ENCODE measurements at places on chromosomes 3 and 15.
A peak's percentile ranks its signal among the peaks of the same experiment; 100 is the strongest.

DNA sequence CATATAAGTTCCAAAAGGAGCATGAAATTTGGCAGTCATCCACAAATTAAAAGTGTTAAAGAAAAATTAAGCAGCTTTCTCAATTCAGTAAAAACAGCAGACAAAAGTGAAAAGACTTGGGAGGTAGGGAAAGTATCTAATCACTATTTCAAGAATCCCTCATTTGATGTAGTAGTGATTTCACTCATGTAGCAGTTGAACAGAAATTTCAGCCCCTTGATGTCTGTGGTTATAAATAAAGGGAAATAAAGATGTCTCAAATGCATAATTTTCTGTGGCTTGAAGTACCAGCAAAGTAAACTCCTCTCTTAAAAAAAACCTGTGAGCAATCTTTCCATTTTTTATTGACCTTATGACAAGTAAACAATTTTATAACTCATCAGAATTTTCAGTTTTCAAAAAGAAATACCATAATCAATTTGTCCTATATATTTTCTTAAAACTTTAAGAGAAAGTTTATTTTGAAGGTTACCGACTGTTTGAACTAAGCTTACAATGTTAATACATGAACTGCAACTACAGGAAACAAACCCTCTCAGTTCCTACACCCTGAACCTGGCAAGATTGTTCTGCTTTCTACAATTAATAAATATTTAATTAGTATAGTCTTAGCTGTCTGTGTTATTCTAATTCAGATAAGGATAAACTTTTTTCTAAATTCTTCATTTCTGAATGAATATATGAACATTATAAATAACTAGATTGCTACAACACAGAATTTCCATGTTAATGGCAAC, 94.2 kb downstream of the CBLB start:
- no peak for DNase-seq

DNA sequence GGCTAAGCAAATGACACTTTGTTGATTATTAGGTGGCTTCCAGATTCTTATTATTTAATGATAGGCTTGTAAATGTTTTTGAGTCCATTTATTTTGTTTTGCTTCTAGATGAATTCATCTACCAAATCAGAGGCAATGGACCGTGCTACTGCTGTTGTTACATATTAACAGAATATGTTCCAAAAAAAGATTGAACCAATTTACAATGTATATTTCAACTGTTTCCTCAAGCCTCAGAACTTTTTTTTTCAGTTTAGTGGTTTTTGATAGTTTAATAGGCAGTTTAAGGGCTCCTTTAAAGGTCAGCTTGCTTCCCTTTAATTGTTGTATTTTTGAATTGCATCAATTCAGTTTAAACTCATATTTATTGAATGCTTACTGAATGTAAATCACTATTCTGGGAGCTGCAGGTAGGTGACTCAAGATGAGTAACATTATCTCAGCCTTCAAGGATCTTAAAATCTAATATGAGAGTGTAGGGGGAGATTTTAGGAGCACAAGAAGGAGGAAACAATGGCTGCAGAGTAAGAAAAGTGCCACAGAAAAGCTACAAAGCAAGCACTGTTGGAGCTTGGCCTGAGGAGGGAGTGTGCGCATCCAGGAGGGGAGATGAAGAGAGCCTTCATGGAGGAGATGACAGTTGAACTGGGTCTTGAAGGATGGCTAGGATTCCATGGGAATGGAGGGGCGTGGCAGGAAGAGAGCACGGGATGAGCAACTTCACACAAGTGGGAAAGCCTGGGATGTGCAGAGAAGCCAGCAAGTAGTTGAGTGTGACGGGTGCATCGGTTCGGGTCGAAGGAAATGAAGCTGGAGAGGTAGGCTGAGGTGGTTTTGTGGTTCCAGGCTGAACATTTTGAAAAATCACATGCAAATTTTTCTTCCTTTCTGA, 14.7 kb downstream of the MAP2K1 start:
- DNase-seq, result peak; percentile 30

DNA sequence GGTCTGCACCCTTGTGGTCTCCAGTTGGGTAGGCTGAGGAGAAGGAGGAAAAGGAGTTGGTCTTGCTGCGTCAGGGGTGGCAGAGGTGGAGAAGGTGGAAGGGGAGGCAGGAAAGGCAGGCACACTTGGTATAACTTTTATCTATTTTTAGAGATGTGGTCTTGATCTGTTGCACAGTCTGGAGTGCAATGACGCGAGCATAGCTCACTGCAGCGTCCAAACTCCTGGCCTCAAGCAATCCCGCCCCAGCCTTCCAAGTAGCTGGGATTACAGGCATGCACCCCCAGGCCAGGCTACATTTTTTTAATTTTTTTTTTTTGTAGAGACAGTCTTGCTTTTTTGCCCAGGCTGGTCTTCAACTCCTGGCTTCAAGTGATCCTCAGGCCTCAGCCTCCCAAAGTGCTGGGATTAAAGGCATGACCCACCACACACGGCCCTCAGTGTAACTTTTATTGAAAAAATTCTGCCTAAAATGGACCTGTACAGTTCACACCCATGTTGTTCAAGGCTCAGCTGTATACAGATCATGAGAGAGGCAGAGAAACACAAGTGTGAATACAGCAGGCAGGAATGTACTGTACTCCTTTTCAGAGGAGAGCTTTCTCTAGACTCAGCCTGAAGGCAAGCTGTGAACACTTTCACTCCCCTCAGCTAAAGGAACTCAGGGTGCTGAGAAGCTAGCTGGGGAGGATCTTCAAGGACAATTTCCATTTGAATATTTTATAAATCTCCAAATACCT, 2.1 kb upstream of the RHOV start:
- DNase-seq, result no peak

GRCh38 chr3:126501054-126501453, 16.5 kb downstream of the UROC1 start:
- DNase-seq, result no peak

- DNase-seq, result peak; percentile 63
Observed at GRCh38 chr3:61181874-61182273, 69.4 kb downstream of the FHIT start.

- DNase-seq, result no peak
Observed at GRCh38 chr3:193914602-193915001, 221.3 kb upstream of the HES1 start.

DNA sequence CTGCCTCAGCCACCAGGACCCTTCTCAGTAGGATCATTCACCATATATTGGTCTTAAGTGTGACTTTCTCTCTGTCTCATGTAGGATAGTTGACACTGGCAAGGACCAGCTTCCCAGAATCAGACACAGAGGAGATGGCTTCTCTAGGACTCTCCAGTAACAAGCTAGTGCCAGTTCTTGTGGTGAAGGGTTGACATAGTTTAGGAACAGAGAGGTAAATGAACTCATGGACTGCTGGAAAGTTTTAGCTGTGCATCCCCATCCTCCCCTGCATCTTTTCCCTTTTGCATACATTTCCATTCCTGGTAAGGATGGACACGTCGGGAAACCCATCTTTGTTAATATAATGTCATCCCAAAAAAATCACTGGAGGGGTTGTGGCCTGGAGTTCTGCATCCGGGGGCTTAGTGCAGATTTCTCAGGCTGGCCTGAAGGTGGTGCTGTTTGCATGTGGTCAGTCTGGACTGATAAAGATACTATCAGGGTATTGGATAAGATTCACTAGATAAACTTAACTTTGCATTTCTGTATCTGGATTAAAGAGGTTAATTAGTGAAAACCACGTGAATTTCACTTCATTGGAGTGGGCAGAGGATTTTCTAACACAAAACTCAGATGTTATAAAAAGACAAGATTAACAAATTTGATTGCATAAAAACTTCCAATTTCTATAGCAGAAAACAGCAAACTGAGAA, 110.8 kb downstream of the TBC1D2B start:
- DNase-seq, result peak; percentile 56

GRCh38 chr3:149376718-149377407, 586 bp downstream of the TM4SF1 start:
- DNase-seq, result peak; percentile 43

GRCh38 chr15:31358957-31359701, 32.5 kb downstream of the KLF13 start:
- no peak for DNase-seq

GRCh38 chr3:12907296-12907695, 65.9 kb upstream of the RPL32 start:
- DNase-seq, result no peak

- peak; percentile 28 for DNase-seq
Observed at GRCh38 chr3:41199866-41200668, 762 bp downstream of the CTNNB1 start.

All from fibroblast of skin of back (primary cell).